ENCODE measurements at places on chromosomes 6 and 20. TPM values are rescaled to one million over a fixed set of nuclear protein-coding genes. Genes with fewer than 3 reads are reported as not detected.

NRSN2 gene
- total RNA-seq, result 66.8 TPM

POLR3F gene
- total RNA-seq, result 9.9 TPM

OR2H2 gene
- total RNA-seq, result not detected

RALGAPB gene
- total RNA-seq, result 26.2 TPM

LTV1 gene
- 30.4 TPM for total RNA-seq

EEF1E1 gene
- total RNA-seq, result 42.8 TPM

MATN4 gene
- total RNA-seq, result not detected

TMEM244 gene
- not detected for total RNA-seq

MAPK14 gene
- total RNA-seq, result 36.2 TPM

TNF gene
- total RNA-seq, result 0.12 TPM

Data from HFFc6 (cell line).